ENCODE measurements at places on chromosomes 3 and 15. TPM values are rescaled to one million over a fixed set of nuclear protein-coding genes. Genes with fewer than 3 reads are reported as not detected.

MKRN3 gene
- 18.3 TPM for total RNA-seq

DNA sequence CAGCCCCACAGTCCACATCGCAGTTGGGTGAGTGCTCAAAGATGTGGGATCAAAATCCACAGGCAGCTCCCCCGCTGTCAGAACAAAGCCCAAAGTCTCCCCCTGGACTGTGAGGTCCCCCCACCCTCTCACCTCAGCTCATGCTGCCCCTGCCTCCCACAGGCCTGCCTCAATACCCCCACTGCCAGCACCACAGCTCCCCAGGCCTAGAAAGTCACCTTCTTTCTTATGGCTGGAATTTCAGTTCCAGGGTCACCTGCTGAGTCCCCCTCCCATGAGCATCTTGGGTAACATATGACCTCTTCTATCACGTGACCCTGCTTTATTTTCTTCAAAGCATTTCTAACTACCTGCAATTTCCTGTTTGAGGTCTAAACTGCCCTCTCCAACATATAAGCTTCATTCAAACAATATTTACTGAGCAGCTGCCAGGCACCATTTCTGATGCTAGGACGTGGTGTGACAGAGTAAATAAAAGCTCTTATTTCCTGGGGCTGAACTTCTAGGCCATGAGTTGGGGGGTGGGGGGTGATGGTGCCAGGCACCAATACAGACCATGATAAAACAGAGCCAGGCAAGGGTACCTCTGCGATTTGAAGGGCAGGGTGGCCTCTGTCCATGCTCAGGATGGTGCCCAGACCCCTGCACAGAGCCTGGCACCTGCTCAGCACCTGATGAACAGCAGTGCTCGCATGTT lies 2.4 kb upstream of the TMEM89 start:
- DNase-seq = no peak

GRCh38 chr15:60204131-60204885 lies 193.5 kb downstream of the ANXA2 start:
- no peak for DNase-seq

- no peak for DNase-seq
Observed at GRCh38 chr15:20645956-20646355, 104.4 kb upstream of the GOLGA6L6 start.
